Activated CD4-positive, alpha-beta T cell treated with anti-CD3 and anti-CD28 coated beads, Interleukin-2, amount 50 U/mL, for 24 hours (primary cell): ENCODE measurements at places on chromosomes 12 and 14.

- DNase-seq: no peak
Measured at GRCh38 chr12:2537868-2538541, 256.8 kb upstream of the FKBP4 start.

GRCh38 chr14:56745097-56745496 is 65.2 kb downstream of the OTX2 start:
- no peak for DNase-seq

DNA sequence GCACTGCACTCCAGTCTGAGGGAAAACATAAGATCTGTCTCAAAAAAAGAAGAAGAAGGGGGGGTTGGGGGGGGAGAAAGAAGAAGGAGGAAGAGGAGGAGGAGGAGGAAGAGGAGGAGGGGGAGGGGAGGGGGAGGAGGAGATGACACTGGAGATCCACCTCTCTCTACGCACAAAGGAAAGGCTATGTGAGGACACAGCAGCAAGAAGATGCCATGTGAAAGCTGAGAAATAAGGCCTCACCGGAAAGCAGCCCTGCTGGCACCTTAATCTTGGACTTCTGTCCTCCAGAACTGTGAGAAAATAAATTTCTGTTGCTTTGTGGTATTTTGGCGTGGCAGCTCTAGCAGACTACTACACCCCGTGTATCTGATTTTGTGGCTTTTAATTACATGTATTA is 477.9 kb downstream of the MED13L start:
- DNase-seq: no peak

GRCh38 chr14:51527073-51527472 is 124.6 kb upstream of the FRMD6 start:
- no peak for DNase-seq

DNA sequence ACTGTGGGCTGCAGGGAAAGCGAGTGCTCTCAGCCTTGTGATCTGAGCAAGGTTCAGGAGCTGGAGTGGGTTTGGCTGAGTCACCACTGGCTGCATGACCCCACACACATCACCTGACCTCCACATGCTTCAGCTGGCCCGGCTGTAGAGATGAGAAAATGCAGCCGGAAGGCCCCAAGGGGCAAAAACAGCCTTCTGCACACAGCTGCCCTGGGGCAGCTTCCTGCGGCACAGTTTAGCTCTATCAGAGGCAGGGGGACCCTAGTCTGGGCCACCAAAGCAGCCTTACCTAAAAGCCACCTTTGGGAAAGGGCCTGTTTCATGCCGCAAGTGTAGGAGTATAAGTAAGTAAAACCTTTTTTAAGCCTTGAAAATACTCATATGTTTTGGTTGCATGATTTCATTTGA is 123.3 kb downstream of the SSPN start:
- no peak for DNase-seq

- no peak for DNase-seq
Measured at GRCh38 chr12:15446807-15447206, 124.5 kb downstream of the PTPRO start.
